Fibroblast of skin of left biceps (primary cell): ENCODE measurements at places on chromosomes 6 and 20.

GRCh38 chr20:47233333-47234188, 122.9 kb downstream of the ZMYND8 start:
- no peak for DNase-seq

DNA sequence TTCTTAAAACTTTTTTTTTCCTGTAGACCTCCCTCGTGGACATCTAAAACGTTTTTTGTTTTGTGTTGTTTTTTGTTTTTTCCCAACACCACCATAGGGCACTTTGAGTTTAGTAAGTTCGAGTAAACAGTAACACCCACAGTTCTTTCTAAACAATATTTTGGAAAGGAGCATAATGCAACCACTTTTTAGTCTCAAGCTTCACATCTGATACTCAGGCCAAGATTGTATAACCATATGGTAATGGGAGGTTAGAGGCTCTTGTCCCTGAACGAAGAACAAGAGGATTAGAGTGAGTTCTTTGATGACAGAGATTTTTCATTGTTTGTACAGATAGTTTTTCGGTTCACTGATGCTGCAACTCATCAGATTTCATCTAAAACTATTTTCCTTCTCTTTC, 144.6 kb downstream of the MTHFD1L start:
- DNase-seq = no peak

DNA sequence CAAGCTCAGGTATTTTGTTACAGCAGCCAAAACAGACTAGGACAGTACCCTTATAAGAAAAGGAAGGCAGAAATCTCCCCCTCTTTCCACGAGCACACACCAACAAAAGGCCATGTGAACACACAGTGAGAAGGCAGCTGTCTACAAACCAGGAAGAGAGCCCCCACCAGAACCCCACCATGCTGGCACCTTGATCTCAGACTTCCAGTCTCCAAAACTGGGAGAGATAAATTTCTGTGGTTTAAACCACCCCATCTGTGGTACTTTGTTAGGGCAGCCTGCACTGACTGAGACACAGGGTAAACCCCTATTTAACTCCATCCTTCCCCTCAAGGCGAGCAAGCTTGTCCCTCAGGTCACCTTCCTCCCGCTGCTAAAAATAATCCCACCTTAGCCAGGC, 475.8 kb upstream of the JARID2 start:
- no peak for DNase-seq

DNA sequence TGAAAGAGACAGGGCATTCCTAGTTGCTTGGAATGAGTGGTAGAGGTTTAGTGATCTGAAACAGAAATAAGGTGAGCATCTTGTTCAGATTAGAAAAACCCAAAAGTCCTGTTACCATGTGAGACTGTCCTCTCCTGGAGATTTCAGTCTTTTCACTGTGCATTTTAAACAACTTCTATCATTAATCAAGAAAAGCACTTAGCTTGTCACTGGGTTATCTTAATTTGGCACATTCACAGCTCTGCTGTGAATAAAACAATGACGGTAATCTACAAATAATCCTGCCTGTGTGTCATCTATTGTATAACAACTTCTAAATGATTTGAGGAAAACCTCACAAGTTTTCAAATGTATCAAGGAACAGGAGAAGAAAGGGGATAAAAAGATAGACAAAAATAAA, 9.5 kb upstream of the SMIM8 start:
- DNase-seq = no peak

DNA sequence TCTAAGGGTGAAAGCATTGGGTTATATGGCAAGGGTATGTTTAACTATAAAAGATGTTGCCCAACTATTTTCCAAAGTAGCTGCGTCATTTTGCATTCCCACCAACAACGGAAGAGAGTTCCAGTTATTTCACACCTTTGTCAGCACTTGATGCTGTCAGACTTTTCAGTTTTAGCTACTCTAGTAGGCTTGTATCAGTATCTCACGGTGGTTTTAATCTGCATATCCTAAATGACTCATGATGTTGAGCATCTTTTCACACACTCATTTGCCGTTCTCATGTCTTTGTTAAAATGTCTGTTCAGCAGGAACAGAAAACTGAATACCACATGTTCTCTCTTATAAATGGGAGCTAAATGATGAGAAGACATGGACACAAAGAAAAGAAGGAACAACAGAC, 122.3 kb downstream of the RNASET2 start:
- no peak for DNase-seq

DNA sequence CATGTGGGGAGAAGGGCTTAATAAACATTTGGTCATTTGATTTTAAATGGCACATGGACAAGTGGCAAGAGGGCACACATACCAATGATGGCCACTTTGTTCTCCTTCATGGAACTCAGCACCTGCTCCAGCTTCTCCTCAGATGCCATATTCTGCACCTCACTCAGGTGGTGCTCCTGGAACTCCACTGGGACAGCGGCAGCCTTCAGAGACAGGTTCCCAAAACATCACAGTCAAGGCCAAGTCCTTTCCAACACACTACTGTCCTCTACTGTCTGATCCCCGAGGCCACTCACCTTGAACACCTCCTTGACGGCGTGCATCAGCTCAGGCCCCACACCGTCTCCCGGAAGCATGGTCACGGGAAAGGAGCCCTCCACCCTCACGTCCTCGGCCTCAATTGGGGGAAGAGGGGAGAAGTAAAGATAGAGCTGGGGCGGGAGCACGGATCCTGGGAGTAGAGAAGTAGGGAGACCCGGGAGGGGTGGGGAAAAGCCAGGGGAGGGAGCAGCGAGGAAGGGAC, 591 bp downstream of the IDH3B start:
- DNase-seq = no peak

DNA sequence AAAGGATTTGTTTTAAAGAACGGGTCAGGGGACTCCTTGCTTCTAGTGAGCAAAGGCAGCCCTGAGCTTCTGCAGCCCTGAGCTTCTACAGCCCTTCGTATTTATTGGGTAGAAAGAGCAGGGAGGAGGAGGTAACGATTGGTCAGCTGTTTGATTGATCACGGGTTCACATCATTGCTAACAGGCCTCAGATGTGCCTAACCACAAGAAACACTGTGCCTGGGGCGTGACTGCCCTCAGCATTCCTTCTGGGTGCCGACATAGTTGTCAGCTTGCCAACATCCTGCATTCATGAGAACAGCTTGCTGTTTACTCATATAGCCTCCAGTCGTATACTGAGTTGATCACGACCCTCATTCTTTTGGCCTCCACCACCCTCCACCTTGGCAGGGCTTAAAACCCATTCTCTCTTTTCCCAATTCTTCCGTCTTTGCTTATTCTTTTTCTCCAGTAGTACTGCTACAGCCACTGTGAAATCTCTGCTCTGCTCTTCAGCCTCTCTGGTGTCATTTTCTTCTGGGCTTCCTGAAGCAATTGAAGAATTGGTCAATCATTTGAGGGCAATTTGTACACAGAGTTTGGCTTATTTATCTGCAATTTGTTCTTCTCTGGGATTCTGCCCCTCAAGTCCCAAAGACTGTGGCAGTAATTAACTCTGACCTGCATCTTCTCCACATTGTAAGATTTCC, 25.4 kb upstream of the NOP56 start:
- peak; percentile 5 for DNase-seq

DNA sequence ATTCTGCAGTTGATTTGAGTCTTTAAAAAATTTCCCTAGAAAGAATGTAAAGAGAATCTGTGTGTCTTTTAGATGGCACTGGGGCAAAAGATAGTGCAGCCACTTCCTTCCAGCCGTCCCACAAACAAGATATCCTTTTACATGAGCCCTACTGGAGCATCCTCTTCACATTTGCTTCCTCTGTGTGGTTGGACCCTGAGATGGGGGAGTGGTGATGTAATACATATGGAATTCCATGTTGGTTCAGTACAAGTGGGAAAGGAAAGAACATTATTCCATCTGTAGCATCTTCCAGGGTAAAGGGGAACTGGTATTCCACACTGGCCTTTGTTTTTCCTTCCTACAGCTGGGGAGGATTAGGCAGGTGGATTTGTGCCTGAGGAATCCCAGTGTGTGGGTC, 78.9 kb upstream of the ISM1 start:
- DNase-seq = no peak

GRCh38 chr6:135906542-135906941, 55.0 kb downstream of the PDE7B start:
- peak; percentile 61 for DNase-seq

DNA sequence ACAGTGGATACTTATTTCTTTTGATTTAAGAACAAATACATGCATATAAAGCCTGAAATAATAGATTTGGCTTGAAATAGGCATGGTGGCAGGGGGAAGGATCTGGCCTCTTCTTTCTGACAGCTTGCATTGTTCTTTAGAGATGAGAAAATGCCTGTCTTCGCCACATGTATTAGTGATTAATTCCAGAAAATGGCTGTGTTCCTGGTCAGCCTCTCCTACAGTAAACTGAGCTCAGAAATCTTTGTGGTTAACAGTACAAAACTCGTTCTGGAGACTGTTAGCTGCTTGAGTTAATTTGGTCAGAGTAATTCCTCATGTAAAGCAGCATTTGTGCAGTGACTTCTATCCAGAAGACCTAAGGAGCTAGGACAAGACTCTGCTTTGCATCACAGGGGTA, 151.5 kb downstream of the EYA4 start:
- peak; percentile 12 for DNase-seq

DNA sequence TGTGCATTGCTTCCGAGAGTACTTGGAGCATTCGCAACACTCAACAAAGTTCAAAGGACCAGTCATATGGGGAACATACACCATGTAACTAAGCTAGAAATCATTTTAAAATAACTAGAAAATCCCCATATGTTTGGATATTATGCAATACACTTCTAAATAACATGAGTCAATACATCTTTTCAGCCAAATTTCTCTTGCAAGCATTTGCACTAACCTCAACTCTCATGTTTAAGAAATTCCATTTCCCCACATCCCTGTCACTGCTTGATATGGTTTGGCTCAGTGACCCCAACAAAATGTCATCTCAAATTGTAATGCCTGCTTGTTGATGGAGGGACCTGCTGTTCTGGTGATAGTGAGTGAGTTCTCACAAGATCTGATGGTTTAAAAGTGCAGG, 85.7 kb upstream of the CST7 start:
- peak; percentile 85 for DNase-seq

DNA sequence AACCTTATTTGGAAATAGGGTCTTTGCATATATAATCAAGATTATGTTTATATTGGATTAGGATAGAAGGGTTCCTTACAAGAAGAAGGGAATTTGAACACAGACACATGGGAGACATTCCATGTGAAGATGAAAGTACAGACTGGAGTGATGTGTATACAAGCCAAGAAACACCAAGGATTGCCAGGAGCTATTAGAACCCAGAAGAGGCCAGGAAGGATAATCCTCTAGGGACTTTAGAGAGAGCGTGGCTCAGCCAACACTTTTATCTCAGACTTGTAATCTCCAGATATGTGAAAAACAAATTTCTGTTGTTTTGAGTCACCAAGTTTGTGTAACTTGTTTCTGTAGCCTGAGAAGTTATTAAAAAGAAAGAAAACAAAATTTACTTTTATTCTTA, 1173.9 kb upstream of the CITED2 start:
- no peak for DNase-seq

DNA sequence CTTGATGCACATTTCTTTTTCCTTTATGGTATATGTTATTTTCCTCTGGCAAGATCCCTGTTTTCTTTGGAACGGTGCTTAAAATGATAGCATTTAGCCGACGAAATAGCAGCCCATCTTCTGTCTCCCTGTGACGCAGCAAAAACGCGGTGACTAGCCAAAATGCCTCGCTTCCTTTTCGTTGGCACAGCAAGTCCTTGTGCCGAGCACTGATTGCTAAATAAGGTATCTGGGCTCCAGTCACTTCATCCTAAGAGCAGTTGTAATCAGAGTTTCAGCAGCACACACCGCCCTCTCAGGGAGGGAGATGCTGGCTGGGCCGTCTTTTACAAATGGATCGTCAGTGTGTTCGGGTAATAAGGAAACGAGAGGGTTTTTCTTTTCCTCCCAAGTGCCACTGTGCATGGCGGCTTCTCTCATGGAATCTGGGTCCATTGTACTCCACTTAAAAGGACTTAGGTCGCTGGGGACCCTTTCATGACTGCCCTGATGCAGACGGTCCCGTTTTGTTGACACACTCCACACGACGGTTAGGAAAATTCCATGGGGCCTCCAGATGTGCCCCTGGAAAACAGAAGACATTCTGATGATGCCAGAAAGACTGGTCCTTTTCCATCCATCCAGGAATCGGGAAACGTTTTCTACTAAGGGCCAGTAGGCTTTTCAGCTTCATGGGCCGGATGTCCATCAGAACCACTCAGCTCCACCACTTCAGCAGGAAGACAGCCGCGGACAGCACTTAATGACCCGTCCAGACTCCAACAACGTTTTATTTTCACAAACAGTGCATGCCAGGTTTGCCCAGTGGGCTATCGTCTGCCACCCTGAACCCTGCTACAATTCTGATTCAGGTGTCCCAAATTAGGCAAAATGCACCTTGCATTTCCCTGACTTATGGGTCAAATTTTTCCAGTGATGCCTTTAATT, 185.5 kb downstream of the CDH4 start:
- DNase-seq = peak; percentile 53

DNA sequence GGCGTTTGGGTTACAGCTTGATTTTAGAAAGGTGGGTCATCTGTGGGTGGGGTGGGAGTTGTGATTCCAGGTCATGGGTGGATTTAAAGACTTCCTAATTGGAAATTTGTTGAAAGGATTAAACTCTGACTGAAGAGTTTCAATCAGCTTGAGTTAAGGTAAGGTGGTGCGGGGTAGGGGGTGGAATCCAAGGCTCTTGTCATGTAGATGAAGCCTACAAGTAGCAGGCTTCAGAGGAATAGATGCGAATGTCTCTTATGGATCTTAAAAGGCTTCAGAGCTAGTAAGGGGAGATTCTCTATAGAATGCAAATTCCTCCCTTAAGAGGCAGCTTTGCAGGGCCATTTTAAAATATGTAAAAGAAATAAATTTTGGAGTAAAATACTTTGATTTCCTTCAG, 645.3 kb downstream of the FRK start:
- DNase-seq = no peak

DNA sequence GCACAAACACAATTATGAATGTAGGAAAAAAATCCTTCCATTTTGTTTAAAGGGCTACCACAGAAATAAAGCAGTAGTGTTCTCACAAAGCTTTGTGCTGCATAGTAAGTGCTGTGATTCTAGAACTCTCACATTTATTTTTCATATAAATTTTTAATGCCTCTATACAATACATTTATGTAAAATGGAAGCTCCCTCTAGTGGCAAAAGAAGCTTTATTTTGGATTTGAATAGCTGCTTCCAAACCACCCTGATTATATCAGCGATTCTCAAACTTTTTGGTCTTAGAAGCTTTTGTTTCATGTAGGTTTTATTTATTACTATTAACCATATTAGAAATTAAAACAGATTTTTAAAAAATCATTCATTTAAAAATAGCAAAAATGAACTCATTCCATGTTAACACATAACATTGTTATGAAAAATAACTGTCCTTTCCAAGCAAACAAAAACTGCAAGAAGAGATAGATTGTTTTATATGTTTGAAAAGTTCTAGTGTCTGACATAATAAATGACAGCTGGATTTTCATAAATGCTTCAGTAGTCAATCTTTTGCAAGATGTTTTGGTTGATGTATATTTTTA, 38.4 kb downstream of the HS3ST5 start:
- no peak for DNase-seq

- no peak for DNase-seq
Measured at GRCh38 chr6:138576313-138576712, 77.0 kb upstream of the NHSL1 start.
